ENCODE measurements at places on chromosomes 3 and 15.

DNA sequence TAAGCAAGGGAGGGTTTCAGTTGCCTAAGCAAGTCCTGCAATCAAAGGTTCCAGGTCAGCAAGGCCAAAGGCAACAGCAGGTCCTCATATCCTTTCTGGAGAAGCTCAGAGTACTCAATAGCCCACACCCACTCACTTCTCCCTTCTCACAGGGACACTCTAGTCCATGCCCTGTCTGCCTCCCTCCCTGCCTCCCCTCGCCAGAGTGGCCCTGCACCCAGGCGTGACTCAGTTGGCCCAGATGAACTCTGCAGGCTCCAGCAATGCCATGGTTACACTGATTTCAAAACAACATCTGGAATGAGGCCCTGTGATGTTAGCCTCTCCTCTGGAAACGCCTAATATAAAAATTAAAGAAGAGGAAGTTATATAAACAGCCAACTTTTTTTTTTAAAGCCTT lies 32.9 kb downstream of the IL16 start:
- no peak for DNase-seq

- no peak for DNase-seq
Observed at GRCh38 chr3:142104763-142105162, 44.6 kb downstream of the TFDP2 start.

DNA sequence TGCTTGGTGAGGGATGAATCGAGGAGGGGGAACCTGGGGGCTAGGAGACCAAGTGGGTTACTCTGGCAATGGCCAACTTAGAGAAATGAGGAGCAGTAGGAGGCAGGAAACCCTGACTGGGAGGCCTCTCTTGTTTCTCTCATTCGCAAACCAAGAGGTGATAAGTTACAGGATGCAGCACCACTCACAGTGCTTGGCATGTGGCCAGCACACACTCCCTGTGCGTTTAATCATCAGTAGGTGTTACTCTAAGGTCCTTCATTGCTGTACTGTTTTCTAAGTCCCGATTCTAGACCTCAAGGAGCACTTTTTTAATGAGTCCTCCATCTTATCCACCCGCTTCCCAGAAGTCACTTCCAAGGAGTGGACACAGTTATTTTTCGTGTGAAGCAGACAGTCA lies 314.1 kb upstream of the TRIM42 start:
- DNase-seq: no peak

DNA sequence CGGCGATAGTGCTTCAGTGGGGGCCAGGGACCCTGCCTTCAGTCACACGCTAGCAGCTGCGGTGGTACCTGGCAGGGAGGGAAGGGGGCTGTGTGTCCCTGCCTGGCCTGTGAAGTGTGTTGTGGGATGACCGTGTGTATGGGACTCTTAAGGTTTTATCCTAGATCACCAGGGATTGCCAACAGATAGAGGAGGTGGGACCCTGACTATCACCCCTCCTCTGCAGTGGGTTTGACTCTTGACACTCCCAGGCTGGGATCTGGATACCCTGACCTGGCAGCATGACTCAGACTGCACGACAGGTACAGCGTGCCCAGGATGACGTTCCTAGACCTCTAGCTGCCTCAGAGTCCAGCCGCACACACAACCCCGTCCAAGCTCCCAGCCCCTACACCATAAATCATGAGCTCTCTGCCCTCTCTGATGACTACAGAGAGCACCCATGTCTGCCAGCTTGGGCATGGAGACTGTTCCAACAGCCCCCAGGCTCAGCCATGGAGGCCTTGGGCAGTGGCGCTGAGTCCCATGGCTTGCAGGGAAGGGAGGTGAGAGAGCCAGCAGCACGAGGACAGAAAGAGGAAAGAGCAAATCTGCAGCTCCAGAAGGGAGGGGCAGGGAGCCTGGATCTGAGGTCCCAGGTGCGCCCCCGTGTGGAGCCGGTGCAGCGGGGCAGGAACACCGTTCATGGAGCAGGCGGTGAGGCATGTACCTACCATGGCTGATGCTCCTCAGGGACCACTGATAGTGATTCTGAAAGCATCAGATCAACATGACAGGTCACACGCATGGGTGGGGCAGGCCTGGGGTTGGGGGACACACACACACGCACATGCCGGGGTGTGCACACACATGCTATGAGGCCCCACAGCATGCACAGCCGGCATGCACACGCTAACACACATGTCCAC lies 71.0 kb downstream of the ADAMTS7 start:
- peak; percentile 86 for DNase-seq

GRCh38 chr15:87874896-87875711 lies 381.4 kb downstream of the NTRK3 start:
- peak; percentile 93 for DNase-seq

DNA sequence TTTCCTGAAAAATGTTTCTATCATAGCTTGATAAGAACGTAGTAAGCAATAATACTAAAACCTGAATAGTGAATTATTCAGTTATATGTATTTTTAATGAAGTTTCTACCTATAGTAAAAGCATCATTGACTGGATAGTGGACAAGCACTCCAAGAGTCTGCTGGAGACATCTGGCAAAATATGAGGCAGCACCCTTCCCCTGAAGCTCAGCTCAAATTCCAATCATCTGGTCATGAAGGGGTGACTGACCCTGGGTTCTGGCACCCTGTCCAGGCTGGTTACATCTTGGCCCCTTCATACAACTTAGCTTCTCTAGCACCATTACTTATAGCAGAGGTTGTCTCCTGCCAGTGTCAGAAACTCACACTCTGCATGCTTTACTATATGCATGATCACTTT lies 455.4 kb downstream of the RAP2B start:
- no peak for DNase-seq

DNA sequence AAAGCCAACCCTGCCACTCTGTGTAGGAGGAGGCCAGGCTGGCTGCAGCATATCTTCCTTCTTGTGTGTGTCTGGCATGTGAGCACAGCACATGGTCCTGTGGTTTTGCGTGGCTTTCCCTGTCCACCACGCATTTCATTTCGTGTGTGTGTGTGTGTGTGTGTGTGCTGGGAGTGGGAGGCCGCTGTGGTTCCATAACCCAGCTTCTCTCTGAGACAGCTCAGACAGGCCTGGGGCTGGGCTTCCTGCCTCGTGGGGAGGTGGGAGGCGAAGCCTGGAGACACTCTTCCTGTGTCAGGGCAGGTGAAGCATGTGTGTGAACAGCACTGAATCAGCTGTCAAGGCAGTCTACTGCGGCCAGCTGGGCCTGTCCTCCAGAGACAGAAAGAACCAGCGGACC lies 16.0 kb upstream of the MRPS22 start:
- DNase-seq: peak; percentile 71

DNA sequence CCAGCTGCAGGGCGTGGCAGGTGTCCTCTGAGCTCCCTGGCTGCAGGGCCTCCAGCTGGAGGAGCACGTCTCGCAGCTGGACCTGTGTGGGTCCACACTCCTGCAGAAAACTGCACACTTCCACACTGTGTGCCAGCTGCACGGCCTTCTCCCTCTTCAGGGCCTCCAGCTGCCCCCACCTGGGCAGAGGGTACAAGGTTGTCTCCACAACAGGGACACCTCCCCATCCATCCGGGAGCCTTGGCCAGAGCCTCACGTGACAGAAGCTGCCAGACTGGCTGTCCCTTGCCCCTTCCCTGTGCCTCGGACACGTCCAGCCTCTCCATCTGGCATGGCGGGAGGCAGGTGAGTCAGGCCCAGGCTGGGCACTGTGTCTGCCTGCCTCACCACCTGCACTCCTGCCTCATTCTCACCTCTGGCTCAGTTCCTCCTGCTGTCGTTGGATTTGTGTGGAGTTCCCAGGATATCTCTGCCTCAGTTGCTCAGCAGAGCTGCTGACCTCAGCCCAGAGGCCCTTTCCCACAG lies 14.5 kb downstream of the SPTBN5 start:
- DNase-seq: no peak

- DNase-seq: no peak
Observed at GRCh38 chr15:44729408-44730127, 6.8 kb upstream of the TRIM69 start.

- no peak for DNase-seq
Observed at GRCh38 chr3:180409883-180410282, 192.1 kb upstream of the TTC14 start.

DNA sequence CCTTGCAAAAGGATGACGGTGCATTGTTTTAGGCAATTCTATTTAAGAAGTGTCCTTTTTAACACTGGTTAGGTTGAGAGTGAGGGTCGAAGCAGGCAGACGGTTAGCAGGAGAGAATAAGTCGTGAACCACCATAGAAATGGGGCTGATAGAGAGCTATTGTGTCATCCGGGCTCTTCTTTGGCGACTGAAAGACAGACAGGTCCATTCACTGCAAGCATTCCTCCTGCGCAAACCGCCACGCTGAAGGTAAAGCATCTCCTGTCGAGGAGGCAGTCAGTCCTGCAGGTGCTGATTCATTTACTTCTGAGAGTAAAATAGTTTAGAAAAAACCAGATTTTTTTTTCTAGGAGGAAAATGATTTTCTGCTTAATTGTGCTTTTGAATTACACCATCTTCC lies 1002.8 kb upstream of the NR2F2 start:
- peak; percentile 52 for DNase-seq

- no peak for DNase-seq
Observed at GRCh38 chr3:160210341-160210740, 14.9 kb upstream of the C3orf80 start.

DNA sequence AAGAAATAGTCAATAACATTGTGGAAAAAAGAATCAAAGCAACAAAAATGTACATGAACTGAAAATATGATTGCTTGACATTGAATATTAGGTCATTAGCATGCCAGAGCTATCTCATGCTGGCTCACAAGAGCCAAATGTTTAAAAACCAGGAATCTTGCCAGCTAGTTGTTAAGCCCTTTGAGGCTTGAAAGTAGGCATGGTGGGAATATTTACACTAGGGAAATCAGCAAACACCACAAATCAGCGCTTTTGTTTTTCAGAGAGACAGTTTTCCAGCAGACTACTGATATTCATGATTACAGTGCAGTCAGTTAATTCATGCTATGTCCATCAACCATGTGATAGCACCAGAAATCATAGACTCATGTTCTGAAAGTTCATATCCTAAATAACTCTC lies 144.8 kb downstream of the ARPP21 start:
- no peak for DNase-seq
